ENCODE measurements at places on chromosomes 6 and 20.
A peak's percentile ranks its signal among the peaks of the same experiment; 100 is the strongest.

DNA sequence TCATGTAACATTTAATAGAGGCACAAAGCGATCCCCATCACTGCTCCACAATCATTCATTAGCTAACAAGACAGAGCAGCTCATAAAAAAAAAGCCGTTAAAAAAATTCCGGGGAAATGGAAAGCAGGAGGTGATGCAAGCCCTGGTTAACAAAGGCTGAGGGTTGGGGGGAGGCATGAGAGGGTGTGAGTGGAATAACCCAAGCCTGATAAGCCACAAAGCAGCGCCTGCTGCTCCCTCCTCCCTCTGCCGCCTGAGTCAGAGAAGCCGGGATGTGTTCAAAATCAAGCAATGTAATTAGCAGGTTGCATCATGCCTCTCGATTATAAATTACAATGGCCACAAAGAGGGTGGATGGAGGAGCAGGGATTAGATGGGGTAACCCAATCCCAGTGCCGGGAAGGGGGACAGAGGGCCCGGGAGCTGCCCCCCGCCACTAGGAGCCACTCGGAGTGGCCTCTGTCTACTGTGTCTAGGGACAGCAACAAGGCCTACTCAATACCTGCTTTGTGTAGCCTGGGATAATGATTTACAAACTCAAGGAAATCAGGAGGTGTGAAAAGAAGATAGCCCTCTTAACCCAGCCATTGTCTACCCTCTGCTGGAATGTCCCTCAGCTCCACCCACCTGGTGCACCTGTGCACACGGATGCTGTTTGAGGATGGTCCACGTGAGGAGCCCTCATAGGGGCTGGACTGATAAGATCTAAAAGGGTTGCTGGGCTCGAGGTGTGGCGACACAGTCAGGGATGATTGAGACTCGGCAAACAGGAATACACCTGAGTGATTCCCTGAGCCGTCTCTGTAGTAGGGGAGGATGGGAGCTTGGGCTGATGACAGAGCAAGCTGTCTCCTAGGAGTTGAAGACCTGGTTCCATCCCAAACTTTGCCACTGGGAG, 156.9 kb downstream of the VEGFA start:
- no peak for DNase-seq

DNA sequence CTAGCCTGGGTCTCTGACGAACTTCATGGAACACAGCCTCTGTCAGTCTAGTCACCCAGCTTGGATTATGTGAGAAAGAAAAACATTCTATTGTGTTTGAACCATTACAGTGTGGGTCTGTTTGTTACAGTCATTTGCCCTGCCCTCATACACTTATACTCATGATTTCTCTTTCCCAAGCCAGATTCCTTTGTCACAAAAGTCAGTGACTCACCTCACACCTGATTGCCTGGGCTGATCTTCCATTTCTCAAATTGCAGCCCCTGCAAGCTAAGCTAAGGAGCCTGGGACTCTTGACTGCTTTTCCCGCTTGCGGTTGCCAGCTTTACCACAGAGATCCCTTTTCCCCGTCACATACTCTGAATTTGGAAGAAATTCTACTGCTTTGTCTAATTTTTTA, 395.9 kb downstream of the SAMD5 start:
- no peak for DNase-seq

GRCh38 chr6:68677058-68677457, 42.0 kb downstream of the ADGRB3 start:
- no peak for DNase-seq

- DNase-seq, result no peak
Measured at GRCh38 chr6:147617366-147617765, 108.9 kb downstream of the SAMD5 start.

GRCh38 chr20:3733119-3733995, 872 bp downstream of the HSPA12B start:
- DNase-seq, result no peak

- DNase-seq, result no peak
Measured at GRCh38 chr6:13480631-13481501, 6.5 kb downstream of the GFOD1 start.

GRCh38 chr6:2831392-2831791, 10.3 kb downstream of the SERPINB1 start:
- DNase-seq, result no peak

GRCh38 chr6:141401851-141402250, 730.9 kb upstream of the GJE1 start:
- DNase-seq, result no peak

DNA sequence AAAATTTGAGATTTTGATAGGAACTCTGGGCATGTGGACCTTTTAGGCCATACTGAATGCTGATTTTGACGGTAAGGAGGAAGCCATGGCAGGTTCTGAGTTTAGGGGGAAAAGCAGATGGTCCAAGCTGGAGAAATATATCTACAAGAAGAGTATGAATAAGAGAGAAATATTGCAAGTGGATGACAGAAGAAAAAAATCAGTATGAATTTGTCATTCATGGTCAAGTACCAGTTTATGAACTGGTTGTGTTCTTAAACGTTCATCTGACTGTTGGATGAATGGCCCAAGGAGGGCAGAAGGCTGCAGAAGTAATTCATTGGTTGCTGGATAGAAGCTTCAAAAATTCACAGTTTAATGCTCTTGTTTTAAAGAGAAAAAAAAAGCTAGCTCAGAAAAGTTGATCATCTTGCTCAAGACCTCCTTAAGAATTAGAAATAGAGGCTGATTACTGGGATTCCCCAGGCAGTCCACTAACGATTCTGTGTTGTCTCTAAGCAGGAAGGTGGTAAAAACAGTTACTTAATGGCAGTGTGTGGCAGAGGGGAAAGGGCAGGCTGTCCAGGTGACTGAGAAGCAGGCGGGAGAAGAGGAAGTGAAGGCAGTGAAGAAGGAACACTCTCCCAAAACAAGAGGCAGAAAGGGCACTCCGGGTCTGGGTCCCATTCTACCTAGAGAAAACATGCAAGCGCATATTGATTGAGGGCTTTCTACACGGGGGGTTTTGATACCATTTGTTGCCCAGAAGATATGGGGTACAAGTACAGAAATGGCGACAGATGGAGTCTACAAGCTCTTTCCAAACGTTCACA, 2.0 kb upstream of the DUSP22 start:
- DNase-seq, result no peak

DNA sequence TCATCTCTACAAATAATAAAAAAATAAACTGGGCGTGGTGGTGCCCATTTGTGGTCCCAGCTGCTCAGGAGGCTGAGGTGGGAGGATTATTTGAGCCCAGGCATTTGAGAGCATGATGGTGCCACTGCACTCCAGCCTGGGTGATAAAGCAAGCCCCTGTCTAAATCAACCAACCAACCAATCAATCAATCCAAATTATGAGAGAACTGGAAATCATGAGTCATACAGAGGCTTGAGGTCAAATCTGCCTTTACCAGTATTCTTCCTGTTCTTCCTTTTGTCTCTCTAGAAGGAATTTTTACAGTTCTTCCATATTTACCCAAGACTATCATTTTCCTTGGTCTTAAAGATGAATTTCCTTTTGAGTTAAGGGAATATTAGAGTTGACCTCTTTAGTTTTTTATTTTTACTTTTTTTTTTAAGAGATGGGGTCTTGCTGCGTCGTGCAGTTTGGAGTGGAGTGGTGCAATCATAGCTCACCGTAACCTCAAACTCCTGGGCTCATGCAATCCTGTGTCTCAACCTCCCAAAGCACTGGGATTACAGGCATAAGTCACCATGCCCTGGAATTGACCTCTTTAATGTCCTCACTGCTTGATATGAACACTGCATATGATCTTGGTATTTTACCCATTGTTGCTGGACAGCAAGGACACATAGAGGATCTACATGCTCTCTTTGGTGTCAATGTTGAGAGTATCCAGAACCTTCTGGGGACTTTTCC, 44.1 kb upstream of the TXNDC5 start:
- no peak for DNase-seq

GRCh38 chr20:46133886-46134654, 16.0 kb downstream of the CD40 start:
- no peak for DNase-seq

- peak; percentile 56 for DNase-seq
Measured at GRCh38 chr6:111605100-111605751, 452 bp downstream of the TRAF3IP2 start.

GRCh38 chr20:9332791-9333479, 181.5 kb upstream of the LAMP5 start:
- DNase-seq, result no peak

GRCh38 chr6:114304304-114304887, 38.4 kb downstream of the HS3ST5 start:
- no peak for DNase-seq
